A549 treated with dexamethasone at 1 μM for 4 hours (cell line): ENCODE measurements at places on chromosomes 2 and 18. TPM values are rescaled to one million over a fixed set of nuclear protein-coding genes. Genes with fewer than 3 reads are reported as not detected.

Gene ONECUT2
- total RNA-seq = 0.25 to 0.68 TPM (median 0.48 TPM) in 5 replicates

Gene SCLY
- total RNA-seq = 15.5 to 21.6 TPM (median 20.5 TPM) in 5 replicates

Gene HRH4
- total RNA-seq = not detected in 5 replicates

Gene CLEC4F
- total RNA-seq = not detected in 5 replicates

Gene CEBPZOS
- total RNA-seq = 40.0 to 46.0 TPM (median 41.6 TPM) in 5 replicates

Gene RAB10
- 270 to 306 TPM (median 281 TPM) in 5 replicates for total RNA-seq

Gene DYSF
- total RNA-seq = 0.62 to 0.93 TPM (median 0.75 TPM) in 5 replicates

Gene FOXI3
- 0.03 to 0.05 TPM (median 0.04 TPM) in 3 of 5 replicates, not detected in the others for total RNA-seq

Gene EFHD1
- total RNA-seq = 3.5 to 5.1 TPM (median 4.9 TPM) in 5 replicates

Gene UGT1A4
- total RNA-seq = 0.07 TPM in 1 of 5 replicates, not detected in the others

Gene TGFA
- total RNA-seq = 4.4 to 8.2 TPM (median 4.9 TPM) in 5 replicates

Gene MROH2A
- total RNA-seq = 0.14 to 0.37 TPM (median 0.30 TPM) in 5 replicates

Gene CRYGC
- not detected in 5 replicates for total RNA-seq

Gene CREG2
- 6.9 to 11.8 TPM (median 10.9 TPM) in 5 replicates for total RNA-seq

Gene PSMA8
- total RNA-seq = not detected in 5 replicates

Gene MOGAT1
- total RNA-seq = not detected in 5 replicates

Gene TMEM37
- total RNA-seq = 1.3 to 2.7 TPM (median 2.5 TPM) in 5 replicates

Gene LRP2
- total RNA-seq = under 0.01 to 0.07 TPM (median 0.02 TPM) in 3 of 5 replicates, not detected in the others

Gene MLPH
- 225 to 326 TPM (median 300 TPM) in 5 replicates for total RNA-seq

Gene LPIN1
- 7.3 to 11.9 TPM (median 9.2 TPM) in 5 replicates for total RNA-seq
